Stimulated activated CD4-positive, alpha-beta T cell treated with anti-CD3 and anti-CD28 coated beads, TNF-alpha, amount 100 ng/mL, for 4 hours (primary cell): ENCODE measurements at places on chromosomes 6 and 20.

DNA sequence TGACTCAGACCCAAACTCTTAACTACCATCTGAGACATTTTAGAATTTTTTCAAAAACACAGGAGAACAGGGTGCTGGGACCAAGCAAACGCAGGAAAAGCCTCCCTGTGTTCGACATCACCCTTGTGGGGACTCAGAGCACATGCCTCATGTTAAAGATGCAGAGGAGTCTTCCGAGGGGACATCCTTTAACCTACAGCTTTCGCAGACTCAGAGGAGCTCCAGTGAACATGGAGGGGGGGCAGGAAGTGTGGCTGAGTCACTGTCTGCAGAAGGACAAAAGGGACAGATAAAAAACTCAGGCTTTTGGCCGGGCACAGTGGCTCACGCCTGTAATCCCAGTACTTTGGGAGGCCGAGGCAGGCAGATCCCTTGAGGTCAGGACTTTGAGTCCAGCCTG is 15.1 kb downstream of the BMP7 start:
- no peak for DNase-seq

- no peak for DNase-seq
Measured at GRCh38 chr20:40471261-40471629, 217.8 kb downstream of the MAFB start.

DNA sequence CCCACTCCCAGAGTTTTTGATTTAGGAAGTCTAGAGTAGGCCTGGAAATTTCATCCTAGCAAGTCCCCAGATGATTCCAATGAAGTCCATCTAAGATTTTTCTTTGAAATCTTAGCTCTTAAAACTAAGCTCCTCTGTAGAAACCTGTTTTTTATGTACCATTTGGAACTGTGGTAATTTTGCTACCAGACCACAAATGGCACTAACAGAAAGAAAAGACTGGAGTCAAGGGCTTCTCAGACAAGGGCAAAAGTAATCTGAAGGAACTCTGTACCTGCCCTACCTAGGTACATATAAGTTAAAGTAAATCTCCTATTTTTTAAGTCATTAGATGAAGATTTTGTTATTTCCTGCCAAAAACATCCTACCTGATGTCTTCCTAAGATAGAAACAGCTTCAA is 155.0 kb upstream of the HTR1E start:
- no peak for DNase-seq

GRCh38 chr20:40675599-40676221 is 13.3 kb downstream of the MAFB start:
- no peak for DNase-seq

DNA sequence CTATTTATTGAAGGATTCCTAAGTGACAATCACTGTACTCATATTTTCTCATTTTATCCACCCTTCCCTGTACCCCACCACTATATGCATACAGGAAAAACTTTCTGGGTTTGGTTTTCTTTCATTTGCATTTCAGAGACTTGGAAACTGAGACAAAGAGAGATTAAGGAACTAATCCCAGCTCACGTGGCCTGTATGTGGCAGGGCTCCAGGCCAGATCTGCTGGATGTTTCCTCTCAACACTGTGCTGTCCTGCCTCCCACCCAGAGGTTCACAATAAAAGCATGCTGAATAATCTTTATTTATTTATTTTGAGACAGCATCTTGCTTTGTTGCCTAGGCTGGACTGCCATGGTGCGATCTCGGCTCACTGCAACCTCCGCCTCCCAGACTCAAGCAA is 50.2 kb downstream of the CEP162 start:
- no peak for DNase-seq

- DNase-seq, result no peak
Measured at GRCh38 chr20:39524371-39524911, 562.3 kb downstream of the DHX35 start.

DNA sequence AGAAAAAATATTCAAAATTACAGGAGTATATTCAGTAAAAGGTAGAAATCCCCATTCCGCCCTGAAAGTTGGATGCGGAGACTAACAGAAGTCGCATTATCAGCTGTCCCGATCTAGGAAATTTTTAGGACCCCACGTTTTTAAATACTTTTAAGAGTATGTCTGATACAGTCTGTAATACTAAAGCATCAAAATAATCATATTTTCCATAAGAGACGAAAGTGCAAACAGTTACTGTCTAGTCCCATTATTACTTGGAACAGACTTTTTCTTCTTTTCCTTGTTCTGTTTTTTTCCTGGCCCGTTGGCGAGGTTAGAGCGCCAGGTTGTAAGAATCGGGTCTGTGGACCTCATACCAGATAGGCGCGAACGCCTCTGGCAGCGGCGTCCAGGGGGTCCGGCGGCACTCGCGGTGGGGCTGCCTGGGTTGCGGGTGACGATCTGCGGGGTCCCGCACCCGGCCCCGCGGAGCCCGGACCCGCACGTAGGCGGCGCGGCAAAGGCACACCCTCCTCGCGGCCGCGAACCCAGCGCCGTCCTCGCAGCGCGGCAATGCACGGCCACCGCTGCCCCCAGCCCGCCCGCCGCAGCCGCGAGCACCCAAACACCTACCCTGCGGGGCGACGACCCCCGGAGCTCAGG is 460 bp downstream of the PLAGL1 start:
- no peak for DNase-seq

GRCh38 chr20:21129861-21130260 is 4.0 kb downstream of the KIZ start:
- no peak for DNase-seq

- no peak for DNase-seq
Measured at GRCh38 chr6:120108061-120108795, 758.7 kb upstream of the MAN1A1 start.

- DNase-seq, result no peak
Measured at GRCh38 chr20:24700166-24700860, 230.9 kb downstream of the SYNDIG1 start.

GRCh38 chr20:59940956-59941294 is 736 bp downstream of the FAM217B start:
- no peak for DNase-seq

DNA sequence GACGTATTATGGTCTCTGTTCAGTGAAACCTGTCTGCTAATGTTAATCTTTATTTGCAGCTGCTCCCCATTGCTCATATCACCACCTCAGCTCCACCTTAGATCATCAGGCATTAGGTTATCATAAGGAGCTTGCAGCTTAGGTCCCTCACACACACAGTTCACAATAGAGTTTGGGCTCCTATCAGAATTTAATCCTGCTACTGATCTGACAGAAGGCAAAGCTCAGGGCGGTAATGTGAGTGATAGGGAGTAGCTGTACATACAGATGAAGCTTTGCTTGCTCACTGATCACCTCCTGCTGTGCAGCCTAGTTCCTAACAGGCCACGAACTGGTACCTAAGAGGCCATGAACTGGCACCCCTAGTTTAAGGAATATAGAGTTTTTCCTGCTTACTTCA is 989.7 kb downstream of the EYS start:
- DNase-seq, result no peak

DNA sequence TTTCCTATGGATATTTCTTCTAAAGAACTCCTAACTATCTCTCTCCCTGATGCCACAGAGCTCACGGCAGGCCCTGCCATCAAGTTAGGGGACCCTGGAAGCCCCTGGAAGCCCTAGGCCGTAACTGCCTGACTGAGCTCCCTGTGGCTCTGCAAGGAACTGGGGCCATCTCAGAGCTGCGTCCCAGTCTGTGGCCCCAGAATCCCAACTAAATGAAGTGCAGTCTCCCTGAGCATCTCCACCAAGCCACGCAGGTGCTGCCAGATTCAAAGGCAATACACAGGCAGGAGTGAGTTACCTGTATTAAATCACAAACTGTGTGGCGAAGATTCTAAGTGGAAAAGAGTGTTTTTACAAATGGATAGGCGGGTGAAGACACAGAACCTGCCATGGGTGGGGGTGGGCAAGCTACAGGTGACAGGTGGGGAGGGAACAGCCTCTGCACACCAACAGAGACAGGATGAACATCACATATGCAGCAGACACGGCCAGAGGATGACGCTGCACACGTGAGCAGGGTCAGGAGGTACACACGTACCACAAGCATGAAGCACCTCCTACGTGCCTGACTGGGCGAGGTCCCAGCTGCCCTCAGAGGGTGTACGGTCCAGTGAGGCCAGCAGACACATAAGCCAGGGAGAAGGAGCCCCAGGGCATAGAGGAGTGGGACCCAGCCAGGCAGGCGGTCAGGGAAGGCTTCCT is 358.5 kb downstream of the ZFAND3 start:
- DNase-seq, result no peak

GRCh38 chr20:63154395-63154794 is 61.5 kb downstream of the YTHDF1 start:
- DNase-seq, result no peak

- no peak for DNase-seq
Measured at GRCh38 chr20:56842056-56842455, 212.9 kb downstream of the TFAP2C start.

DNA sequence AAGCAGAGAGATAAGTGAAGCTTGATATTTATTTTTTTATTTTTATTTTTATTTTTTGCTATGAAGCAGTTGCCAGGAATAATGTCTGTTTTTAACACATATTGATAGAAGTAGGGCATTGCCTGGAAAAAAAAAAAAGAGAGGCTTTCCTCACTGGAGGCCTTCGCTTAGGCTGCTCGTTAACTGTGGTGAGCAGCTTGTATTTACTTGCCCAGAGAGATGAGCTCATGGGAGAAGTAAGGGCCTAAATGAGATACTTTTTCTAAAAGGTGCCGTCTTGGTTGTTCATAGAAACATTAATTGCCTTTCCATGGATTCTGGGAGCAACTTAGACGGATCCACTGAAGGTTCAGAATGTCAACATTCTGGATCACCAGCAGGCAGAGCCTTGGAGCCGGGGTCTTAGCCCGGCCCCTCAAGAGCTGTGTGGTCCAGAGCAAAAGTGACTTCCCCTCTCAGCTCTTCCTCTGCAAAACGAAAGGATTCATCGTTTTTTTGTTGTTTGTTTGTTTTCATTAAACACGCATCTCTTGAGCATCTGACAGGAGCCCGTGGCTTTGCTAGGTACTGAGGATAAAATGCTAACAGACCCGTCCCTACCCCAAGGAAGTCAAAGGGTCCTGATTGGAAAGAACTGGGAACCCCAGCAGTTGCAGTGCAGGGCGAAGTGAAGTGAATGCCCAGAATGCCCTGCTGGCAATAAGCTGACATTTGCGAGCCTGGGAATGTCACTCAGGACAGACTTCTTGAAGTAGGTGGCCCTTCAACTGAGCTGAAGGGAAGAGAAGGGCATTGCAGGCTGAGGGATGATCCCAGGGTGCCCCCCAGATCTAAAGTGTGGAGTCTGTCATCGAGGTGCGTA is 138.5 kb downstream of the ZDHHC14 start:
- no peak for DNase-seq

- DNase-seq, result no peak
Measured at GRCh38 chr6:112575309-112575834, 228.2 kb downstream of the RFPL4B start.

DNA sequence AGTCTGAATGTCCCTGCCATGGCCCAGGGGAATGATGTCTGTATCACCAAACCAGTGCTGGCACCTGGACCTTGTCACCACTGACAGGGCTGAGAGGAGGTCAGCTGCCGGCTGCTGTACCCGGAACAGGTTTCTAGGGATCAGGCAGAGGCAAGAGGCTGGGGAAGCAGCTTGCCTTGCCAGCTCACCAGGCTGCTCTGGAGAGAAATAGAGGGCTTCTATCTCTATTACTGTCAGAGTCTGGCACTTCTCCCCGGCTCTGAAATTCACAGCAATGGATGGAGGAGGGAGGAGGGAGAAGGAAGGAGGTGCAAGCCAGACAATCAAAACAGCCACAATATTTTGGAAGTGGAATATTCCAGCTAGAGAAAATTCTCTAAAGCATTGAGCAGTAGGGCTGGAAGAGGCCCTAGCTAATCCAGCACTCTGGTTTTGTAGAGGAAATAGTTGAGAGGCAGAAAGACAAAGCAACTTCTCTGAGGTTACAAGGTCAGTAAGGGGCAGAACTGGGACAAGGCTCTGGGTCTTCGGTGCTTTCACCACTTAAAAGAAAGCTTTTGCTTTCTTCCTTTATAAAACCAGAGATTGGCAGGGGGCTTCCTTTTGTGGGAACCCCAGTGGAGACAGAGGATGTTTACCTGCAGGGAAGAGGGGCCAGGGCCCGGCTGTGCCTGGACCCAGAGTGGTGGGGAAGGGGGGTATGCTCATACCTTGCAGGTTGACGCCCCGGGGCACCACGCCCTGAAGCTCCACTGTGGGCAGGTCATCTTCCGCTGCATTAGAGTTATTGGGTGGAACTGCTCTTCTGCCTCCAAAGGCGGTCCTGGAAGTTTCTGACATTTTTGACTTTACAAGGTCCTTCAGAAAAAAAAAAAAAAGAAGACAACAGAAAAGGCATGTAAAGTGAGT is 2.4 kb downstream of the F13A1 start:
- DNase-seq, result no peak

GRCh38 chr6:111603040-111603439 is 2.6 kb downstream of the TRAF3IP2 start:
- DNase-seq, result no peak

DNA sequence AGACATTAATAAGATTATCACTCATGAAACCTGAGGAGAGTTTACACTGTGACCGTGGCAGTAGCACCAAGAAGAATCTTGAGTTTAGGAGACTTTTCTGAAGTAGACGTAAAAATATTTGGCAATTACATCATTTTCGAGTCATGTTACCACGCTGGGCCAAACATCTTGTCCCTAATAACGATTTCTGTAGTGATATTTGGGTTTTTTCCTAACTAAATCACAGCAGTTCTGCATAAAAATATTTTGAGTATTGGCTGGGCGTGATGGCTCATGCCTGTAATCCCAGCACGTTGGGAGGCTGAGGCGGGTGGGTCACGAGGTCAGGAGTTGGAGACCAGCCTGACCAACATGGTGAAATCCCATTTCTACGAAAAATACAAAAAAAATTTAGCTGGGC is 262.4 kb downstream of the PHF3 start:
- DNase-seq, result no peak

DNA sequence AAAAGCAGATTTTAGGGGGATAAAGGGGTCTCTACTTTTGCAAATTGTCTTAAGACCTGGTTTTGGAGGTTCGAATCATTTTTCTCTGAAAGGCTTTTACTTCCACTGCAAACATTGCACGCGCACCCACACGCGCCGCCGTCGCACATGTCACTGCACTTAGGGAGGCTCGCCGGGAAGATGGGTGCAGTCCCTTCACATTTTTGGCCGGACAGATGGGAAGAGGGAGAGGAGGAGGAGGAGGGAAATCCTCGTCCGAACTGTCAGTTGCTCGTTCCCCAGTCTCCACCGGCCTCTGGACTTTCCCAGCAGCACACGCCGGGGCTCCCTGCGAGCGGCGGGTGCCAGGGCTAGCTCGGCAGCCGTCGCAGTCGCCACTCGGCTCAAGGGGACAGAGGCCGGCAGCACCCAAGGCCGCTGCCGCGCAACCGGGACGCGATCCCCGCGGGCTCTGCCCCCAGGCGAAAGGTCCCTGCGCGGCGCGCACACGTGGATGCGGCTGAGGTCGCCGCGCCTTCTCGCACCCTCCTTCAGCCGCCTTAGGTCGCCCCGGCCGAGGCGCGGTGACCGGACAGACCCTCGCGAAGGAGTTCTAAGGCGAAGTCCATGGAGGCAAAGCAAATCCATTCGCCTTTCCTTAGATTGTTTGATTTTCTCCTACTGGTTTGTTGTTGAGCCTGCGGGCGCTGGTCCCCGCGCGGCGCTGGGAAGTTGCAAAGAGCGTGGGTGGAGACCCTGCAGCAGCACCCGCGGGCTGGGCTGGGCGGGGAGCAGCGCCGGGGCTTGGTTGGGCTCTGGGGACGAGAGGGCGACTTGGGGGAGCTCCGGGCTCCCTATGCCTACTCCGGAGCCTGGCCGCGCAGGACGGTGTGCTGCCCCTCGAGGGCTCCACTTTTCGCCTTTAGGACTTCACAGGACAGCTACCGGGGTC is 1.2 kb downstream of the MYB start:
- peak; percentile 19 for DNase-seq
